ENCODE measurements at places on chromosomes 6 and 20.

DNA sequence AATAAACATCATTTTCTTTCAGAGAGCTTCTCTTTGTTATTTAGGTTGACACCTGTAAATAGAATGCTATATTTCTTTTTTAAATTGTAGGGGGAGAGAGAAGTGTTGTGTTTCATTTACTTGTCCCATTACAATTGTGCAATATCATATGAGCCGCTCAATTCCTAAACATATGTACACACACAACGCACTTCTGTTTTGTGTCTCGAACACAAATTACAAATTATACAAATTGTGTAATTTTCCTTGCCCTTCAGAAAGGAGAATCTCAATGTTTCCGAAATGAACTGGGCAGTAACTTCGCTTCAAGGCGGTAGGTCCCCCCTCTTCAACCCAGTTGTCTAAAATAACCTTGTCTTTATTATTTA is 2.6 kb upstream of the ABT1 start:
- no peak for DNase-seq

GRCh38 chr6:141133836-141134235 is 998.9 kb upstream of the GJE1 start:
- DNase-seq = no peak

GRCh38 chr6:131112249-131112648 is 23.0 kb upstream of the AKAP7 start:
- DNase-seq = no peak

DNA sequence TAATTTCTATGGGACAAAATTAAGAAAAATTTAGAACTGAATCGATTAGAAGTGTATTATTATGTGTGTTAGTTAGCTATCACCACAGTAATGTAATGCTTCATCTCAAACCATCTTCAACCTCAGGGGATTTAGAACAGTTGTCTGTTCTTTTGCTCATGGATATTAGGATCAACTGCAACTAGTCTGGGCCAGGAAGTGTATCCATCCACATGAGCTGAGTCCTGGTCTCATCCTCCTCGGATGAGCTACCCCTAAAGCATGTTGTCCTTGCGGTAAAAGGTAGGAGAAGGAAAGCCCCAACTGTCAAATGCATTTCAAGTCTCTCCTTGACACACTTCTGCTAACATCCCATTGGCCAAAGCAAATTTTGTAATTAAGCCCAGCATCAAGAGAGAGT is 537.7 kb downstream of the KIF16B start:
- no peak for DNase-seq

- peak; percentile 76 for DNase-seq
These were observed 58.2 kb upstream of the QKI start for GRCh38 chr6:163356324-163356723.

DNA sequence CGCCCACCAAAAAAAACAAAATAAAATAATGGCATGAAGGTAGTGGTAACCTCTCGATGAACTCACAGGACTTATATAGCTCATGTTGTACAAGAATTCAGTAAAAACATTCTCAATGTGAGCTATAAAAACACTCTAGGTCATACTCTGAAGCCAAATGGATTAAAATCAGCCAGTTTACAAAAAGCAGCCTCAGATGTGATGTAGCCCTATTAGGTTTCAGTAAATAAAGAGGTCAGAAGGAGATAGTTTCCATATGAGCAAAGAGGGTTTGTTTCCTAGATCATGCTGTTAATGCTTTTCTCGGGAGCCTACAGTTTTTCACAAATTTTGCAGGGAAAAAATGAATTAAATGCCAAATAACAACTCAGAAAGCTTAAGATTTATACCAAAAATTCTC is 319.5 kb upstream of the HSF2 start:
- no peak for DNase-seq

GRCh38 chr6:129500958-129501739 is 208.8 kb downstream of the ARHGAP18 start:
- DNase-seq = peak; percentile 20
